Activated CD4-positive, alpha-beta T cell treated with anti-CD3 and anti-CD28 coated beads, Interleukin-2, amount 50 U/mL, for 1 hour (primary cell): ENCODE measurements at places on chromosomes 2 and 18.

- DNase-seq = no peak
Measured at GRCh38 chr18:61209801-61210200, 123.4 kb upstream of the CDH20 start.

- no peak for DNase-seq
Measured at GRCh38 chr2:29808321-29808720, 113.1 kb downstream of the ALK start.

DNA sequence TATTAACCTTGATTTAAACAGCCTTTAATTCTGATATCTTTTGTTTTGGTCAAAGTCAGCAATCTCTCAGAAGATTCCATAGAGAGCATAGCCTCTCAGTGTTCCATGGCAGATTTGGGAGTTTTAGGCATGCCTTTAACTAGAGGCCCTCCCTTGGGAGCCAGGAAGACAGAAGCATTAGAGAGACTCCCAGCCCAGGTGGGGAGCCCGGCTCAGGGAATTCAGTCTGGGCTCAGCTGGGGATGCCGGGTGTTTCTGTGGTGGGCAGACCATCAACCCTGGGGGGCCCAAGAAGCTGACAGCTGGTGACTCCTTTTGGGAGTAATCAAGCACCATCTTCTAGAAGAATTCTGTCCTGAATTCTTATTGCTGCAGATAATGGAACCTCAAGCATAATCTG lies 99.7 kb upstream of the CELF4 start:
- no peak for DNase-seq

- DNase-seq = no peak
Measured at GRCh38 chr2:240319855-240320203, 115.6 kb upstream of the GPC1 start.

DNA sequence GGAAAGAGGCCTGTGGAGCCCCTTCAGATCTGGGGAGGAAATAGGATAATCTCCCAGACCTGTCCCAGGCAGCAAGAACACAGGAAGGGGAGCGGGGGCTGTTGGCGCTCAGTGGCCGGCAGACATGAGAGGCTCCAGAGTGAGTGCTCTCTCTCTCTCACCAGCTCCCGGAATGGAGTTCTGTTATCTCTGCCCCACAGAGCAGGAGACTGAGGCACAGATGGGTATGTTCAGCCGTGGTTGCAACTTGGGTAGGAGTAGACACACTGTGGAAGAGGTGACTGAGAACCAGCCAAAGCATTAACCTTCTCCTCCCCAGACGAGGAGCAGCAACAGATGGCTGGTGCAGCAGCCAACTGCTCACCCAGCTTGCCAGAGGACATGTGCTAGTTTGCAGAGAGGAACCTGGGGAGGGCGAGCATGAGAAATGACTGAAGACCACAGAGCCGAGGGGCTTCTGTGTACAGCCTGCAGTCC lies 82.0 kb downstream of the NRP2 start:
- DNase-seq = no peak

DNA sequence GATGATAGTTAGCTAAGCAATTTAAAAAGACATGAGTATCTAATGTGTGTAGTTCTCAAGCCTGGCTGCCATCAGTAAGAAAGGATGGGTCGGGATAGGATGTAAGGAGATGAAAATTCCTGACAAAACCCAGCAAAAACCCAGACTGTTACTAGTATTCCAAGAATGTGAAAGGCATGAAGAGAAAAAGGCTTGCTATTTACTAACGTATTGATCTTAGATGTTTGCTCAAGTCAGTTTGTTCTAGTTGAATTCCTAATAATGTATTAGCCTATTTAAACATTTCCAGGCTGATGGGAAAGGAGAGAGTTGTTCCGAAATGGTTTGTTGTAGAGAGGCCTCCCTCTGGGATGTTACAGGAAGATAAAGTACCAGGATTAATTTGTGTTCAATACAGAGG lies 88.2 kb downstream of the ZNF532 start:
- DNase-seq = no peak

- no peak for DNase-seq
Measured at GRCh38 chr2:79453918-79454317, 58.9 kb upstream of the CTNNA2 start.

DNA sequence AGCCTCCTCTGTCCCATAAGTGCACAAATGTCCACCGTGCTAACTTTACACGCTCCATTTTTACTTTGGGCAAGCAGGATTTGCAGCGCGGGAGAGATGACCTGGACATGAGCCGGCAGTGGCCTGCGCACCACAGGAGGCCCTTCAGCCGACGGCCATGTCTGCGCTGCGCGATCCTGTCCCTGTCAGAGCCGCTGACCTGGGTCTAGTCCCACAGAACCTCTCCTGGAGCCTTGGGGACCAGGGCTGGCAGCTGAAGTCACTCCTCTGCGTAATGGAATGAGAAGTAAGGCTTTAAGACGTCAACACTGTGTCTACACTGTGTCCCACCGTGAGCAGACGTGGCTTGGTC lies 29.6 kb downstream of the ADI1 start:
- no peak for DNase-seq

DNA sequence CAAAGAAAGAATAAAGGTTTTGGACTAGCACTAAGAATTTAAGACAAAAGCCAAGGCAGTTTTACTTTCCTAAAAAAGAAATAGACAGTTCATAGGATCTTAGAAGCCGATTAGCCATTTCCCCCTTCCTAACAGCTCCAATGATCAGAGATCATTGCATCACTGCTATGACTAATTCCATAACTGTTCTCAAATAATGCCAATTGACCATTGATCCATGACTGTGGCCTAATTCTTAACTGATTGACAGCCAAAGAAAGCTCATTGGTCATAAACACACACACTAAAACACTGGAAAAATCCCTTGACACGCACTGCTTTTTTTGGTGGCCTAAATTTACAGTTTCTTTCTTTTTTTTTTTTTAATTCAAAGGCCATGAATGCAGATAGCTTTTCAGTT lies 345.0 kb upstream of the ACVR2A start:
- no peak for DNase-seq

DNA sequence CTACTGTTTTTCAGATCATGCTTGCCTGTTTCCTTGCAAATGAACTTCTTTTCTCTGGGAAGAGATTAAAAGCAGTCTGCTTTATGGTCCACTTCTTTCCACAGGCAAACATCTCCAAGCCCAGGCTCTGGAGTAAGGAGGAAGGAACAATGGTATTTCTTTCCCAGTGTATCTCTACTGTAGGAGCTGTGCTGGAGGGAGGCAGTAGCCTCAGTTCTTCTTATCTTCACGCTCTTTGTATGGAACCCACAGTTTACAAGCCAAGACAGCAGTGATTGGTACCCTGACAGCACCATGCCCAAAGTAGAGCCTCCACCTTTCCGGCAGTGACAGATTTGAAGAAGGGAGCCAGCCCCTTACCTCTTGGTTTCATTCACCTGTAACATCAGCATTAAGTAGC lies 35.2 kb downstream of the SPOPL start:
- no peak for DNase-seq

GRCh38 chr18:32867936-32868335 lies 95.1 kb upstream of the KLHL14 start:
- DNase-seq = no peak

DNA sequence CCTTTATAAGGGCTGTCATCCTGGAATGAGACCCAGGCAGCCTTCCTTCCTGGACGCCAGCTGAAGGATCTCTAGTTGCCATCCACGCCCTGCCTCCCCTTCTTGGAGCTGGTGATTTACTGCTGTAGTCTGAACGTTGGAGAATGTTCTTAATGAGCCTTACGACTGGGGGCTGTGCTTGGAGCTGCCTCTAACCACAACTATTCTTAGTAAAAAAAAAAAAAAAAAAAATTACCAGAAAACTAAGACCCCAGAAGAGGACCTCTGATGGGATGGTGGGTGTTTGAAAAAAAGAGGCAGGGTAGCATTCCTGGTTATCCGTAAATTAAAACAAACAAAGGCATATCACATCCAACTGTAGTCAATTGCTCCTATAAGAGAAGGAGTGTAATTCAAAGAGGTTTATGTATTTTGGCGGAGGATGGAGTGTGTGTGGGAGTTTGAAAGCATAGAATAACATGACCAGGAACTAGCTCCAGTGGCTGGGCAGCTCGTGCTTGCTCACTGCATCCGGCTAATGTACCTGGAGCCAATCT lies 105.4 kb downstream of the QPCT start:
- no peak for DNase-seq

- DNase-seq = no peak
Measured at GRCh38 chr18:65725251-65726050, 25.4 kb upstream of the CDH7 start.
